ENCODE measurements at places on chromosomes 1 and 21. TPM values are rescaled to one million over a fixed set of nuclear protein-coding genes. Genes with fewer than 3 reads are reported as not detected.
A peak's percentile ranks its signal among the peaks of the same experiment; 100 is the strongest.

Gene ATAD3B
- polyA plus RNA-seq: 9.8 TPM

DNA sequence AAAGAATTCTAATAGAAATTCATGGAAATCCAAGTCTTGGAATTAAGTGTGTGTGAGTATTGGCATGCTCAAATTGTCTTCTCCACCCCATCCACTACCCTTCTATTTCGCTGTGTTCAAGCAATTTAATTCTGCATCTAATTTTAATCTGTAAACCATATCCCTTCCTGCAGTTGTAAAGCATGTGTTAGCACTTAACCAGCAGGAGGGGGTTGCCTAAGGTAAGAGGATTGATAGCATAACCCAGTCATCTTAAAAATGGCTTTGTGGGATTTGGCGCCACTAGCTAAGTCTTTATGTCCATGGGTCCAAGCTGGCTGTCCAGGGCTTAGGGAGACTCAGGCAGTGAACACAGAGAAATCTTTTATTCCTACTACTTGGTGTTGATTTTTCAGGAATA, 210.3 kb downstream of the PTPRC start:
- DNase-seq: no peak

DNA sequence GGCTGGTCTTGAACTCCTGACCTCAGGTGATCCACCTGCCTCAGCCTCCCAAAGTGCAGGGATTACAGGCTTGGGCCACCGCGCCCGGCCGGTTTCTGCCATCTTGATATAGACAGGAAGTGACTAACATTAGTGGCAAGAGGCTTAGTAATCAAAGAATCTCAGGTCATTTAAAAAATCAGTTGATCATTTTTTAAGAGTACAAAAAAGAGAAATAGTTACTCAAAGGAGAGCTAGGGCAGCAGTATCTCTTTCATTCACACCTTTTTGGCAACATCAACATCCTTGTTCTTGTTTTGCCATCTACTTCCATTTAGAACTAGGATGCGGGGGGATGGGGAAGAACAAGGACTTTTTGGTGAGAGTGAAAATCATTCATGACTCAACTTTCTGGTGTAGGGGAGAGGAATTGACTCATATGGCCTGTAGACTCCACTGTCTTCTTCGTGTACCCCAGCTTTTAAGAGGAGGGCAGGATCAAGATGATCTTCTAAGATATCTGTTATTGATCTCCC, 8.8 kb downstream of the FCRLB start:
- no peak for DNase-seq

- no peak for DNase-seq
Observed at GRCh38 chr1:241229216-241229615, 127.8 kb downstream of the RGS7 start.

Gene DIPK1A
- 9.6 TPM for polyA plus RNA-seq

- DNase-seq: no peak
Observed at GRCh38 chr1:32703479-32704291, 1.1 kb upstream of the SYNC start.

DNA sequence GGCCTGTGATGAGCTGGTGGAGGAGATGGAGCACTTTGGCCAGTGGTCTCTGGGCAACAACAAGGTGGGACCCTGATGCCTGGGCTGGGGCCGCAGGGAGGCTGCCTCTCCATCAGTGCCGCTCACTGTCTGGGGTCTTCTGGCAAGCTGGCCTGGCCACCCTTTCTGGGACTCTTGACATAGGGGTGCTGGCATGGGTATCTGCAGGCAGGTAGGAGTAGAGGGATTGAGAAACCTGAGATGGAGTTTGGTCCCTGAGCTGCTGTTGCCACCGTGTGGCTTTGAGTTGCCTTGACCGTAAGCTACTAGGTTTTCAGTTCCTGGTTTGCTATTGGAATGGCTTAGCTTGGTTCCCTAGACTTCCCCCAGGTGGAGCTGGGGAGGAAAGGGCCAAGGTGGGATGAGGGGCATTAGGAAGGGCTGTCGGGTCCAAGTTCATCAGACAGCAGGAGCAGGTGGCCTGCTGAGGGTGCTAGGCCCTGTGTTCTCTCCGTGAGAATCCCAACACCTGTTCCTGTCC, 13.2 kb upstream of the MFN2 start:
- DNase-seq: peak; percentile 32

GRCh38 chr21:45026826-45027225, 47.6 kb upstream of the ADARB1 start:
- DNase-seq: no peak

GRCh38 chr1:165056914-165057313, 299.6 kb downstream of the LMX1A start:
- DNase-seq: no peak

- no peak for DNase-seq
Observed at GRCh38 chr21:32807717-32808380, 36.3 kb upstream of the PAXBP1 start.

- DNase-seq: no peak
Observed at GRCh38 chr1:246203180-246203579, 303.9 kb downstream of the SMYD3 start.

DNA sequence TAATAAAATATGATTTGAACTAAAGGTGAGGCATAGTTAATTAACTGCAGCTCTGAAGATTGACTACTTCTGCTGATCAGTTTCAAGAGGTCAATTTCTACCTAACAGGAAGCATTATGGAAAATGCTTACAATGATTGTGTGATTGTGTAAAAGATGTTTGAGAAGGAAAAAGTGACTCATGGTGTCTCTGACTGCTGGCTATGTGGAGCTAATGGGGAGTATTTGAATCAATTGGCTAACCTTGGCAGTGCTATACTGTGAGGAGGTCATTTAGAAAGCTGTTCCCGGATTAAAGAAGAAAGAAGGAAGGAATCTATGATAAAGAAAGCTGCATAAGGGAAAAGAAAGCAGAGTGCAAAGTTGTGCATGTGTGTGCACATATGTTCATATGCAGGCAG, 376.5 kb downstream of the ADGRL2 start:
- DNase-seq: no peak

Gene SYPL2
- polyA plus RNA-seq: 10.0 TPM

- DNase-seq: no peak
Observed at GRCh38 chr1:4755301-4755845, 101.0 kb downstream of the AJAP1 start.

GRCh38 chr21:27802816-27803475, 836.1 kb upstream of the ADAMTS5 start:
- DNase-seq: no peak

Gene OR10J1
- 0.07 TPM for polyA plus RNA-seq

Gene LENEP
- polyA plus RNA-seq: not detected

Gene TDRD10
- 1.1 TPM for polyA plus RNA-seq

GRCh38 chr1:62280960-62281465, 38.2 kb downstream of the KANK4 start:
- no peak for DNase-seq

DNA sequence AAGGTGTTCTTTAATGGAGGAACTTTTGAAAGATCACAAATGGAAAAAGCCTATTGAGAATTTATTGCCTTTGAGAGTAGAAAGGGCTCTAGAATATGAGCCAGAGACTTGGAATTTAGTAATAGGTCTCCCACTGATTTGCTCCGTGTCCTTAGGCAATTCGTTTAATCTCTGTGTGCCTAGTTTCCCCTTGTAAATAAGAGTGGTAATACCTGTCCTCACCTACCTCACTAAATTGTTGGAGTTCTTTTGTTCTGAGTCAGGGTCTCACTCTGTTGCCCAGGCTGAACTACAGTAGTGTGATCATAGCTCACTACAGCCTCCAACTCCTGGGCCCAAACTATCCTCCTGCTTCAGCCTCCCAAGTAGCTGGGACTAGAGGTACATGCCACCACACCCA, 15.0 kb upstream of the TEKT2 start:
- no peak for DNase-seq
